ENCODE measurements at places on chromosomes 1 and 21.

DNA sequence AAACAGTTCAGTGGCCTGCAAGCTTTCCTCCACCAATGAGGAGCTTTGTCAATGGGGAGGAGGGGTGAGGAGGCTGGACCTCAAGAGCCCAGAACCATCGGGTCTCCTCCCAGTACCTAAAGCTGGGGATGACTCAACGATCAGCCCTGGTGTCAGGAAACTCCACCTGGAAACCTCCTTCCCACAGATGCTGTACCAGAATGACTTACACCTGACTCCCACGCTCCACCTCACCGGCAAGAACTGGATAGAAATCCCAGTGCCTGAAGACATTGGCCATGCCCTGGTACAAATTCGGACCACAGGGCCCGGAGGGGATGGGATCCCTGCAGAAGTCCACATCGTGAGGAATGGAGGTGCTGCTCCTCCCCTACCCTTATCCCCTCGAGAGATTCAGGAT is 11.4 kb downstream of the TMEM81 start:
- no peak for DNase-seq

DNA sequence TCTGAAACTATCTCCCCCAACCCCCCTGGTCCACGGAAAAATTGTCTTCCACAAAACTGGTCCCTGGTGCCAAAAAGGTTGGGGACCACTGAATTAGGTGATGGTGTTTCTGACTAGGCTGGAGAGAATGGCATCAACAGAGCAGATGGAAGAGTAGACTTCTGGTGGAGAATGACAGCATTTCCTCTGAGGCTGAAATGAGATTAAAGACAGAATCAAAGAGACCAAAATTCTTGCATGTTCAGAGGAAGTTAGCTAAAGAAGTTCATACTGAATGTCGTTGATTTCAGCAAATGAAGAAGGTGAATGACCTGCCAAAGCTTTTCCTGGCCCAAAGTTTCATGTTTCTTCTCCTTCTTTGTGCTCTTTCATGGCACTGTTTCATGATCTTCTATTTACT is 188.2 kb upstream of the RUNX1 start:
- no peak for DNase-seq

DNA sequence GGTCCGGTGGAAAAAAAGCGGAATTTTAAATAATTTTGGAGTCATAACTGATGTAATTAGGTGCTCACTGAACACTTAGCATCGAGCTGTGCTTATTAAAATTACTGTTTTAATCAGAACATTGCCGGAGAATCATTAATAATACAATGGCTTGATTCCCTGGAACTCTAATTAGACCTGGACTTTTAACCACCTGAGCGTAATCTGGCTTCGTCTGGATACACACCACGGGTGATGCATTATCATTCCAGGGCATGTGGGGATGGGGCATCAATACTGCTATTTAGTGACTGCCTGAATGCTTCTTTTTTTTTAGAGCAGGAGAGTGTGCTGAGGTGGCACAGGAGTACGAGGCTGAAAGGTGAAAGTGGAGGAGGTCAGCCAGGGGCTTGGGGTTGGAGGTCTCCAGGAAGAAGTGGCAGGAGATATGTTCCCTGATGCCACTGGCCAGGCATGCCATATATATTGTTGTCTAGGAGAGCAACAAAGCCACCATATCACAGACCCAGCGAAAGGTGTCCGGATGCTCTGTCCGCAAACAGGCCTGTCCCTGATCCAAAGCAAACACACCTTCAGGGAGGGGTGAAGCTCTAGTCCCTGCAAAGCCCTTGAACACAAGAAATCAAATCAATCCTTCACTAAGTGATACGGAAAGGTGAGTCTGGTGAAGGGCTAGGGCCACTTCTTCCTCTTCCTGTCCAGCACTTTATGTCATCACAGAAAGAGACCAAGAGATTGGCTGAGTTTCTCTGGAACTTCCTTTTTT is 125.2 kb downstream of the PLXNA2 start:
- no peak for DNase-seq

GRCh38 chr1:180190091-180190490 is 35.4 kb downstream of the QSOX1 start:
- no peak for DNase-seq

- no peak for DNase-seq
Observed at GRCh38 chr1:228176024-228176395, 10.4 kb downstream of the IBA57 start.

- peak; percentile 20 for DNase-seq
Observed at GRCh38 chr21:46211786-46212720, 16.5 kb downstream of the LSS start.

DNA sequence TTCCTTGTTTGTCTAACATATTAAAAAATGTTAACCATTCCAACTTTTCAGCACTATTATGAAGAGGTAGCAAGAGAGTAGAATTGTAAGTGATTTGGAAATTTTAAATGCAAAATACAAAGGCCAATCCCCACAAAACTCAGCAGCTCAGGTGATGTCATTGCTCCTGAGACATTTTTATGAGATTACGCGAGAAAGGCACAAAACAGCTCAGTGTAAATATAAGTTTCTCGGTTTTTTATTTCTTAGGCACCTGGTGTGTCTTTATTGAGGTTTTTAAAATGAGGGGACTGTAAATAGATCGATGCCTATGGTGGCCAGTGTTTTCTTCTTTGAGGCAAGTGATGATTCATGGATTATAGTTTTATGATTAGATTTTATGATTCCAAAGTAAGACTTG is 6.1 kb downstream of the ABCG1 start:
- no peak for DNase-seq

- no peak for DNase-seq
Observed at GRCh38 chr21:44084496-44085241, 22.5 kb upstream of the PWP2 start.

- DNase-seq: no peak
Observed at GRCh38 chr1:32998064-32998463, 33.5 kb upstream of the RNF19B start.

DNA sequence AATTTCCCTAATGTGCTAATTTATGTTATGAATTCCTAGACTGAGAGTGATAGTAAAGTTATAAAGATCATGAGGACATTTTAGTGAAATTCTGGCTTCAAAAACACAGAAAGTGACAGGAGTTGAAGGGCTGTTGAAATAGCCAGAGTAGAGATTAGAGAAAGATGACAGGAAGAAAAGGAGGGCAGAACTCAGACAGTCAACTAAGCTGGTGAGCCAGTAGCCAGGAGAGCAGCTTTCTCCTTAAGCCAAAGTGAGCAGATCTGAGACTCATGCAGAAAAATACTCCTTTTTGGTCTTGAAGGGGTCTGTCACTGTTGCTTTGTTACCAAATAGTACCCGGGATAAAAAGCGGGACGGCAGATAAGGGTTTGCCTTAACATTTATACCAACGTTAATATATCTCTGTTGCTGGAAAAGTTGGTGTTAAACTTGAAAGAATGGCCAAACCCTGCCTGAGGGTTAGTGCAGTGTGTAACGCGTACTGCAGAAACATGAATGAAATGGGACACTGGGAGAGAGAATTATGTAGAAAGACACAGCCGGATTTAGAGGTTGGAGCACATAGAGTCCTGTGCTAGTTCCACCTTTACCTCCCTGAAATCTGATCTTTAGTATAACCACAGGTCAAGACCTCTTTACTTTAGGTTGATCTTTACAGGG is 12.8 kb downstream of the AHCYL1 start:
- no peak for DNase-seq

Data from omental fat pad (tissue), 4 donors.